ENCODE measurements at places on chromosomes 12 and 14.
A peak's percentile ranks its signal among the peaks of the same experiment; 100 is the strongest.

DNA sequence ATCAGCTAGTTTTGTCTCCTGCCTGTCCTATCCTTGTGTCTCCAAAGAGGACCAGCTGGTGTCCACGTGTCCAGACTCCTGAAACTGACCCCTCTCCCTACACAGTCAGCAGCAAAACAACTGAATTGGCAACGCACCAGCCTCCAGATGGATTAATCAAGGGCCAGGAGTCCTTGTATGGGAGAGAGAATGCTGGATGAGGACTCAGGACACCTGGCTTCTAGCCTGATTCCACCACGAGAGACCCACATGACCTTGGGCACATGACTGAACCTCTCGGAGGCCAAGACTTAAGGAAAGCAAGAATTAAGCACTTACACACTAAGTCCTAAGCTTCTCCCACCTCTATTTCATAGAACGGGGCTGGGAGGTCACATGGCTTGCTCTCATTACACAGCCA lies 60.4 kb upstream of the CMKLR1 start:
- no peak for DNase-seq

- DNase-seq = no peak
Measured at GRCh38 chr12:112714166-112714710, 77.3 kb upstream of the RPH3A start.

- no peak for DNase-seq
Measured at GRCh38 chr12:24975425-24975824, 26.5 kb upstream of the BCAT1 start.

DNA sequence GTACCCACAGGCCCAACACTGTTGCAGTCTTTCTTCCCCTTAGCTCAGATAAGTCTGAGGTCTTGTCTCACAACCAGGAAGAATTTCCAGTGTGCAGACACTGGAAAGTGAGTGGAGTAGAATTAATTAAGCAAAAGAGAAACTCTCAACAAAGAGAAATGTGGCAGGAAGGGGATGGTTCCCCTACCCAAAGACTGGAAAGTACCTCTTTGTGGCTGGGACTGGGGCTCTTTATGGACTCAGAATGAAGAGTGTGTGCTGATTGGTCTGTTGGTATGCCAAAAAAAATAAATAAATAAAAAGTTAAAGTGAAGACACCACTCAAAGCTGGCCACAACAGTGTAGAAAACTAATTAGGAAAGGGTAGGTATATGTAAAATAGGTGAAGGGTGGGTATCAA lies 26.4 kb downstream of the GLIPR1L1 start:
- DNase-seq = no peak

DNA sequence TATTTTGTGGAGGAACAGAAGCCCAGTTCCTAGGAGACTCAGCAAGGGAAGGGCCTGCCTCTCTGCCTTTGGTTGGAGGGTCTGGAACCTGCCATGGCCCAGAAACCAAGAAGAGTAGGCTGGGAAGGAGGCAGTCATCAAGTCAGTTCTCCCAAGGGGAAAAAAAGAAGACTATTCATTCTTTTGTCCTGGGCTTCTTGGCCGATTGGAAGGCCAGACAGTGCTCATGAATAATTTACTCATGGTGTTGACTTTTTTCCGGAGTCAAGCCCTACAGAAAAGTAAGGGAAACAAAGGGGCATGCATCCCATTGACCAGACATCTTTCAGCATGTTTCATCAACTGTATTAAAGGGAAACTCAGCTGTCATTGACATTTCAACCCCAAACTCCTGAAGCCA lies 168.1 kb downstream of the PRKCH start:
- DNase-seq = no peak

GRCh38 chr14:54579621-54580020 lies 12.7 kb downstream of the SAMD4A start:
- no peak for DNase-seq

DNA sequence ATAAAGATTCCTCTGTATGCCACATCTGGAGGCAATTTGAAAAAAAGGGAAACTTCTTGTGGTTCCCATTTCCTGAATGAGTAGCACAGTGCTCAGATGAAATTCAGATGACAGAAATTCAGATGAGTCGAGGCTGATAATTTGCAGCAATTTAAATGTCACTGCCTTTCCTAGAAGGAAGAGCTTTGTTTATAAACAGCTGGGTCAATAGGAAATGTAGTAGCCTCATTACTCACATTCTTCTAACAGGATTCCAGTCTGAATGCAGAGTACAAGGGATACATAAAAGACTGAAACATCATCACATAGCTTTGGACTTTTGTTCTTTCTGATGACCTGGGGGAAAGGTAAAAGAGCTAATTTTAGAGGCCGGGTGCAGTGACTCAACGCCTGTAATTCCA lies 11.3 kb upstream of the DACT1 start:
- no peak for DNase-seq

DNA sequence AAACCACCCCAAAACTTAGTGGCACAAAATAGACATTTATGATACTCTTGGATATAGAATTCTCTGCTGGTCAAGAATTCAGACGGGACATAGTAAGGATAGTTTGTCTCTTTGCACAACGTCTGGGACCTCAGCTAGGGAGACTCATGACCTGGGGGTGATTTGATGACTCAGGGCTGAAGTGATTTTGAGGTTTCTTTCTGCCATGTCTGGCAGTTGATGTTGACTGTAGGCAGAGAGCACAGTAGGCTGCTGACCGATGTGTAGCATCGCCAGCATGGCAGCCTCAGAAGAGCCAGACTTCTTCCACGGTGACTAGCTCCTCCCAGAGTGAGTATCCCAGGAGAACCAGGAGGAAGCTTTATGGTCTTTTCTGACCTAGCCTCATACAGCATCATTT lies 88.9 kb upstream of the FRMD6 start:
- DNase-seq = no peak

DNA sequence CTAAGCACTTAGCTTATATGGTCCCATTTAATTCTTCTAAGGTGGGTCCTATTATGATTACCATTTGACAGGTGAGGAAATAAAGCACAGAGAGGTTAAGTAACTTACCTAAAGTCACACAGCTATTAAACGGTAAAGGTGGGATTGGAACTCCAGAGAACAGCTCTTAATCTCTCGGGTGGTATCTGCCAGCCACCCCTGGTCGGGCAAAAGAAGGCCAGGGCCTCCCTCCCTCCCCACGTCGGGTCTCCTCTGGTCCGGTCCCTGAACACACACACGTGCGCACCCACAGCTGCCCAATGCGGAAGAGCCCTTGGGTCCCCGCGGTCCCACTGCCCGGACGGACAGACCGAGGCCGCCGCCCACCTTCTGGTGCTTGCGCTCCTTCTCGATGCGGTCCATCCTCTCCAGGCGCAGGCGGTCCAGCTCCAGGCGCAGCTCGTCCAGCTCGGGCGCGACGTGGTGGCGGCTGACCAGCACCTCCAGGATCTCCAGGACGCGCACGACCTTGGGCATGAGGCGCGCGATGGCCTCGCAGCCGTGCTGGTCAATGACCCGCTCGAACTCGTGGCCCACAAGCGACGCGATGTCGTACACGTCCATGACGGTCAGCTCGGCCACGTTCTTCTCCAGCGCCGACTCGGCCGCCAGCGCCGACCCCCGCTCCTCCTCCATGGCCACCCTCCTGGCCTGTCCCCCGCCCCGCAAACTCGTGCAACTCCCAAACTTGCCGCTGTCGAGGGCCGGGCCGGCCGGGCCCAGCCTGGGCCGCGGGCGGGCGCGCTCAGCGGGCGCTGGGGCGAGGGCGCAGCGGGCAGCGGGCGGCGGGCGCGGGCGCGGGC lies 490 bp downstream of the RILPL1 start:
- DNase-seq = peak; percentile 58

DNA sequence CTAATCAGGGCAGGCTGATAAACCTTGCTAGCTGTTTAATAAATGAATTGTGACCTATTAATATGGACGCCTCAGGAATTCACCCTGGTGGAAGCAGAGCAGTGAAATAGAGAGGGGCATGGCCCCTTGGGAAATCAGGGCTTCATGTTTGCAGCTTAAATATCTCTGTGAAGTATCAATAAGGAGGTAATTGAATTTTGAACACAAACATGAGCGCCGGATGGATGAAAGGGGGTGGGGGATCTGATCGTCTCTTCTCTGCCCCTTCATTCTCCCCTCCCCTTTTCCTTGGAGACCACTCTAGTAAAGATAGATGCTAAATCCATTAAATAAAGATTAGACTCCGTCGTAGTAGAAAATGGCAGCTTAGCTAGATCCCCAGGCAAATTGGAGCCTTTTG lies 70.5 kb downstream of the LIN52 start:
- no peak for DNase-seq

GRCh38 chr12:116360579-116361413 lies 83.3 kb upstream of the MED13L start:
- no peak for DNase-seq

DNA sequence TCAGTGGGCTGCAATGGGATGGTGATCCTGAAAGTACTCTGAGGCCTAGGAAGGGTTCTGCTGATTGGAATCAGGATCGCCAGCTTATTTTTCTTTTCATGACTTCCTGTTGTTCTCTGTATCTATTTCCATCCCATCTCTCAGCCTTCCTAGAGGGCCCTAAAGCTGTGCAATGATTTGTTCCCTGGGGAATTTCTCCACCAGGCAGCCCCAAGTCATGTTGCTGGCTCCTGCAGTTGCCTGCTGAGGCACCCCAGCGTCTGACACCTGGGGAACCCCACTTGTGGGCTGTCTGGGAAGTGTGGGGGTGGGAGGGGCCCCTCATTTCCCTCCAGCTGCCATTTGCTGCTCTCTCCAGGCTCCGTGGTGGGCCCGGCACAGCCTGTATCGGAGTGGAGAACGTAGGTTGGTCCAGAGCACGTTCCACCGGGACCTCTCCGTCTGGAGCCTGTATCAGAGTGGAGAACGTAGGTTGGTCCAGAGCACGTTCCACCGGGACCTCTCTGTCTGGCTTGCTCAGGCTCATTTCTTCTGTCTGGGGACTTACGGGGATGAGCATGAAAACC lies 138.3 kb downstream of the TSPAN9 start:
- no peak for DNase-seq

GRCh38 chr14:70885343-70886022 lies 21.8 kb upstream of the PCNX1 start:
- DNase-seq = no peak

GRCh38 chr12:93520454-93520853 lies 52.0 kb upstream of the SOCS2 start:
- no peak for DNase-seq

- peak; percentile 71 for DNase-seq
Measured at GRCh38 chr14:102046337-102047278, 40.2 kb downstream of the HSP90AA1 start.

DNA sequence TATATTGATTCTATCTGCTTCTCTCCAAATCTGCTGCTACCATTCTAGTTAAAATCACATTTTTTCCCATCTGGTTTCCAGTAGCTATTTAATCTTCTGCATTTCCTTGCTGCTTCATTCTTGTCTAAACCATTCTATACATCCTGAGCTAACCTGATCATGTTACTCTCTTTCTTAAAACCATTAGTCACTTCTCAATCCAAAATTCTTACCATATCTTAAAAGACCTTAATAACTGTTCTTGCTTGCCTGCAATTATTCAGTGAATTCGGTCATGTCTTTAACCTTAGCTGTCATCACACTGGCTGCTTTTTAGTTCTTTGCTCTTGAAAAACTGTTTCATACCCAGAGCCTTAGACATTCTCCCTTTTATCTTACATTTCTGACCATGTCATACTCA lies 56.4 kb upstream of the PZP start:
- no peak for DNase-seq

GRCh38 chr12:128684352-128684751 lies 139.4 kb downstream of the SLC15A4 start:
- DNase-seq = no peak

DNA sequence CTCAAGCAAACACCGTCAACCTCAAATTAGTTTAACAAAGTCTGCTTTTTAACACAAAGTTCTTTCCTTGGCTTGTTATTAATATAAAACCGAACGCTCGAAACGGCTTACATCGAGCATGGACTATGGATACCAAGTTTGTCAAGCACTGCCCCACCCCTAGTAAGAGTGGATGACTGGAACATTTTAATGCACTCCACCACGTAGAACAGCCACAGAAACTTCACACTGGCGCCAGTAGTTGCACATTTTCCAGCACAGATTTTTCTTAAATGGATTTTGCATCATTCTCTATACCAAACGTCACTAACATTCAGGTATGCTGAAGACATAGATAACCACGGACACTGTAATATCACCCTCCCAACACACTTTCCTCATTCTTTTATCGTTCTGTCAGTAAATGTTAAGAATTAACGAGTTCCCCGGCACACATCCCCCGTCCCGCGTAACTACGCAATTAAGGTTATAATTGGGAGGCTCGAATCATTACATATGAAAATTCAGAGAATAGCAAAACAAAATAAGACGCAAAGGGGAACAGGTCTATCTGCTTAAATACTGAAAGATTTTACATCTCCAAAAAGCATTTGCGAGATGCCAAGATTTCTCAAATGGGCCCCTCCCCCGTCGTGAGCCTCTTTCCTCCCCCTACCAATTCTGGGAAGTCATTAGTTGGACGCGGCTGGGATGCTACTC lies 990 bp downstream of the FERMT2 start:
- DNase-seq = no peak

DNA sequence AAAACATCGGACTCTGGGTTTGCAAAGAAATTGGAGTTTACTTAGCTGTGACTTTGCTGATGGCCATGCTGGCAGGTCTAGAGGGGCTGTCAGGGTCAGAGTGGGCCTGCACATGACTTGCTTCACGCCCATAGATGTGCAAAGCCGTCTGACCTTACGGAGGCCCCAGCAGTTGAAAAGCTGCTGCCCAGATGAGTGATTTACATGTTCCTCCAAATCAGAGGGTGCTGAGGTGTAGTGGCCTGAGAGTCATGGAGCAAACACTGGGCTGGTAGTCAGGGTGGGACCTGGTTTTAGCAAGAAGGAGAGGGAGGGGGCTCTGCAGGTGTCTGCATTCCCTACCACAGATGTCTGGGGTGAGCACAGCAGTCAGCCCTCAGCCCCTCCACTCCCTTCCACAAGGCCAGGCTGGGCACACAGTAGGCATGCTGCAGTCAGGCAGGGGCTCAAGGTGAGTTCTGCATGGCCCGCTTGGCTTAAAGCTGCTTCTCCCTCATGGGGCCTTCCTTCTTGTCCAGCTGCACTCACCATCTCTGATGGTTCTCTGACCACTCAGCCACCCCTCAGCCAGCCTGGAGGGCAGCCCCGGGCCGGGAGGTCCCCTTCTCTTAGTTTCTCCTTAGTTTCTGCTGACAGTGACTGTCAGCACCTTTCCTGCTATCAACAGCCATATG lies 34.2 kb upstream of the EML1 start:
- no peak for DNase-seq

- no peak for DNase-seq
Measured at GRCh38 chr12:111027431-111027830, 107.1 kb upstream of the MYL2 start.

GRCh38 chr12:124011435-124012115 lies 38.6 kb downstream of the ZNF664 start:
- DNase-seq = no peak

All from neuronal stem cell (in vitro differentiated cells).